Glomerular endothelial cell (primary cell): ENCODE measurements at places on chromosomes 3 and 15.

GRCh38 chr3:155852341-155852740 is 1.9 kb downstream of the SLC33A1 start:
- no peak for DNase-seq

DNA sequence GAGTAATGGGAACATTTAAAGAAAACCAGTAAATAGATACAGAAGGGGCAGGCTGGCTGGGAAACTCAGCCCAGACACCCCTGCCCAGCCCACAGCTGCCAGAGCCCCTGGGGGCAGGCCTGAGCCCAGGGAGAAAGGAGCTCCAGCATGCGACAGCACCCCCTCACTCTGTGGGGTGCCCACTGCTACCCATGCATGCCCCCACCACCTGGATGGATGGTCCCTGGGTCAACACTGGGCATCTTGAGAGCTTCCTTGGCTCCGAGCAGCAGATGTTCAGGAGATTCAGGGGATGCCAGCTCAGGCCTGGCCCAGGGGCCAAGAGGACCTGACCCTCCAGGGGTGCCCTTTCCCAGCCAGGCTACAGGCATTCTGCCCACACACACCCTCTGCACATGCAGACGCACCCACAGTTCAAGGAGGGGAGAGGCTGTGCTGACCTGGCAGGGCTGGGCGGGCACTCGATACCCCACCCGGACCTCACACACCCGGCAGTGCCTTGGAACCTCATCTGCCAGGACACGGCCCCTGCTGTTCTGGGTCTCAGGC is 31.5 kb downstream of the PTH1R start:
- DNase-seq: no peak

DNA sequence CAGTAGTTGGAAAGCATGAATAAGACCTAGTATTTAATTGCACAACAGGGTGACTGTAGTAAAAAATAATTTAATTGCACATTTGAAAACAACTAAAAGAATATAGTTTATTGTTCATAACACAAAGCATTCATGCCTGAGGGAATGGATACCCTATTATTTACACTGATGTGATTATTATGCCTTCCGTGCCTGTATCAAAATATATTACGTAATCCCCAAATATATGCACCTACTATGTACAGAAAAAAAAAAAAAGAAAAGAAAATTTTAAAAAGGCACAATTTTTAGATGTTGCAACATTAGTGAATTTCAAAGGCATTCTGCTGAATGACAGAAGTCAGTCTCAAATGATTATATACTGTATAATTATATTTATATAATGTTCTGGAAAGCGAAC is 647.2 kb upstream of the BCHE start:
- no peak for DNase-seq

DNA sequence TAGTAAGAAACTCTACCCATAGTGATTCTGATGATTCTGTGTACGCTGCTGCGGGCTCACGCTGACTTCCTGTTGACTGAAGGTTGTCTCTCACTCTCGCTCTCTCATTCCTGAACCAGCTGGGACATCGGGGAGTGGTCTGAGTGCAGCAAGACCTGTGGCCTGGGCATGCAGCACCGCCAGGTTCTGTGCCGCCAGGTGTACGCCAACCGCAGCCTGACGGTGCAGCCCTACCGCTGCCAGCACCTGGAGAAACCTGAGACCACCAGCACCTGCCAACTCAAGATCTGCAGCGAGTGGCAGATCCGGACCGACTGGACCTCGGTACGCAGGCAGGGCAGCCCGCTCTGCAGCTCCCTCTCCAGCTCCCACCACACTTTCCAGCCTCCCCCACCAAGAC is 63.6 kb upstream of the NR2E3 start:
- DNase-seq: no peak

DNA sequence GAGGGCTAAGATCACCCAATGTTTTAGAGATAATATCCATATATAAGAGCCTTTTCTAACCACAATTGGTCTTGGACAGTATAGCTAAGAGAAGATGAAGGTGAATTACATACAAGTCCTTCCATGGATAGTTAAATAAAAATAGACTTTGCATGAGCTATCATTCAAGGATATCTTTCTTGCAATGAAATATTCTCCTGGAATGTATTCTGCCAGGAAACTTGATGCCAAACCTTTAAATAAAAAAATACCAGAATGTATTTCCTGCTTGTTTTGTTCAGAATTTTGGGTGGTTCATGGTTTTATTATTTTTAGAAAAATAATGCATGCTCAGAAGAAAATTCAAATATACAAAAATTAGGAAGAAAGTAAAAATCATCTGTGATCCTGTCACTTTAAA is 88.8 kb upstream of the PPIB start:
- no peak for DNase-seq

GRCh38 chr15:57323806-57324589 is 52.3 kb upstream of the CGNL1 start:
- DNase-seq: no peak

DNA sequence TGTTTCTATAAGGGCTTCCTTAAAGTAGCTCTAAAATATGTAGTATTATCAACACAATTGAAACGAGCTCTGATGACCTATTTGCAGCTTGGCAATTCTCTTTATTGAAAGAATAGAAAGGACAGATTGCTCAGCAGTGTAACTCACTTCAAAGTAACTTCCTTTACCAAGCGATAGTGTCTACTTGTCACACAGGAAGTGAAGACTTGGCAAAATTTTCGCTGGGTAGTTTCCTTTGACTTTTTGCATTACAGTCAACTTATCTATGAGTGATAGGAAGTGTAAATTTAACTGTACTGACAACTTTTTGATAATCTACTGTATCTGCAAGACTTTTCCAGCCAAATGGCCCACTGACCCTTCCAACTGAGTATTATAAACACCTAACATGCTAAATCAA is 22.8 kb downstream of the SLC9A9 start:
- DNase-seq: no peak

GRCh38 chr3:50167841-50168209 is 12.7 kb downstream of the SEMA3F start:
- no peak for DNase-seq

GRCh38 chr3:194300382-194300758 is 50.8 kb downstream of the CPN2 start:
- DNase-seq: no peak

- no peak for DNase-seq
Measured at GRCh38 chr15:62090988-62091387, 24.2 kb downstream of the C2CD4A start.

GRCh38 chr3:21801631-21802030 is 50.6 kb upstream of the ZNF385D start:
- no peak for DNase-seq

DNA sequence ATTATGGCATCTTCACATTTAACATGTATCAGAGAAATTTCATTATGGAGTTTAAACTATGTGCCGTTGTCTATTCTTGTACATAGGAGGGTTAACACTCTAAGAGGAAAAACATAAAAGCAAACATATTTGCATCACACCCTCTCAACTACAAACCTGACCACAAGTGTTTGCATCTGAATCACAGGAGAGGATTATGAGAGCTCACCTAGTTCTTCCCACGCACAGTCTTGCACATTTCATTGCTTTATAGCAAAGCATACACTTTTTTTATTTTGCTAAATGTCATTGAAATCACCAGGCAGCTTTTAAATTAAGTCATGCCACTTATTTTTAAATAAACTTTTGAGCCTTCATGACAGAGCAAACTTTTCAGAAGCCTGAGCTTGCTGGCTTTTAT is 12.5 kb downstream of the TRAT1 start:
- no peak for DNase-seq

DNA sequence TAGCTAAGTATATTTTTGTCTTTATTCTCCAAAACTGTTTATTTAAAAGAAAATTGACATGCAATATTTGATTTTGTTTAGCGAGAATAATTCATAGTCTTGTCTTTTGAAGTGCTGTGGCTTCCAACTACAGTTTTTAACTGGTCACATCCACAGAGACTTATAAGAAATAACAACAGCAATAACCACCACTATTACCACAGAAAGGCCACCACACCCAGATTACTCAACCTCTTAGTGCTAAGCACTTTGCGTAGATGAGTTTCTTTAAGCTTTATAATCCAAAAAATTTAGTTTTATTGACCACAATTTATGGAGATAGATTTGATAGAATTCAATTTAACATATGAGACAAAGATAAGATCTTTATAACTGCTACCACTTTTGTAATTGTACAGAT is 468.4 kb upstream of the UBE2E2 start:
- DNase-seq: no peak

- DNase-seq: no peak
Measured at GRCh38 chr3:150422907-150423306, 14.8 kb downstream of the TSC22D2 start.

DNA sequence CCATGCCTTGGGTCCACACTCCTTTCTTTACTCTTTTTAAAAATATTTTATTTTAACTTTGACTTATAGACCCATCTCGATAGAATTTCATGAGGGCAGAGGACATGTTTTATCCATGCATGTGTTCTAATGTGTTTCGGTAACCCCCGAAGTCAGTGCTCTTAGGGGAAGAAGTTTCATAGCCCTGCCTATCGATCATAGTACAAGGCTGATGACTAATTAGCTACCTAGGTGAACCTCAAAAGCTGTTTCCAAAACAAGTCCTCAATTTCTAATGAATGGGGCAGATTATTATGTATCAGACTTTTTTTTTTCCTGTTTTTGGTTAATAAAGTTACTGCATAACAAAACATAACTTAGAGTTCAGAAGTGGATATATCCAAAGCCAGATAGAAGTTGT is 82.0 kb downstream of the MBNL1 start:
- DNase-seq: no peak

DNA sequence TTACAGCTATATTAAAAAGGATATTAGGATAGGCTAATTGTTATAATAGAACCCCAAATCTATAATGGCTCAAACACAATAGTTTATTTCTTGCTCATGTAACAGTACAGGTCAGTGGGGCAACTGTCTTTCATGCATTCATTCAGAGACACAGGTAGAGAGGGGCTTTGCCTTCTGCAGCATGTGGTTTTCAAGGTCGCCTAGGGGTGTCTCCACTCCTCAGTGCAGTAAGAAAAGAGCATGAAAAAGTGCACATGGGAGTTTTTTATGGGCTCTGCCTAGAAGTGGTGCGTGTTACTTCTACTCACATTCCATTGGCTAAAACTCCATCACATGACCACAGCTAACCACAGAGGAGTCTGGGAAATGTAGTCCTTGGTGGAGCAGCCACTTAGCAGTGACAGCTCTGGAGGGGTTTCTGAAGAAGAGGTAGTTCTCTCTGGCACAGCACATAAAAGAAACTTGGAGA is 1.8 kb downstream of the ZBTB38 start:
- DNase-seq: peak; percentile 87

GRCh38 chr3:133563186-133563591 is 10.3 kb upstream of the CDV3 start:
- DNase-seq: no peak

- no peak for DNase-seq
Measured at GRCh38 chr15:38084289-38084688, 149.8 kb downstream of the TMCO5A start.

DNA sequence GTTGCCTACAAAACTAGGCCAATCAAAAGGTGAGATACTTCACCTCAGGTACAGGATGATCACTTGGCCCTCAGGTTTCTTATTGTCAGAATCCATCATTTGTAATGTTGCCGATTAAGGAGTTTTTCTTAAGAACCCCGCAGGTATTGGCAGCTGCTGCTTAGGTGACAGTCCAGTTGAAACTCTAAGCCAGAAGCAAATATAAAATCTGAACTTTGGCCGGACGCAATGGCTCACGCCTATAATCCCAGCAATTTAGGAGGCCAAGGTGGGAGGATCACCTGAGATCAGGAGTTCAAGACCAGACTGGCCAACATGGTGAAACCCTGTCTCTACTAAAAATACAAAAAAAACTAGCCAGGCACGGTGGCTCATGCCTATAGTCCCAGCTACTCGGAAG is 43.1 kb upstream of the SNTN start:
- DNase-seq: no peak

- no peak for DNase-seq
Measured at GRCh38 chr3:177491296-177492032, 294.2 kb upstream of the TBL1XR1 start.

- DNase-seq: no peak
Measured at GRCh38 chr15:89150762-89151664, 62.8 kb downstream of the ABHD2 start.

GRCh38 chr3:52915294-52915693 is 17.9 kb upstream of the STIMATE start:
- DNase-seq: no peak

DNA sequence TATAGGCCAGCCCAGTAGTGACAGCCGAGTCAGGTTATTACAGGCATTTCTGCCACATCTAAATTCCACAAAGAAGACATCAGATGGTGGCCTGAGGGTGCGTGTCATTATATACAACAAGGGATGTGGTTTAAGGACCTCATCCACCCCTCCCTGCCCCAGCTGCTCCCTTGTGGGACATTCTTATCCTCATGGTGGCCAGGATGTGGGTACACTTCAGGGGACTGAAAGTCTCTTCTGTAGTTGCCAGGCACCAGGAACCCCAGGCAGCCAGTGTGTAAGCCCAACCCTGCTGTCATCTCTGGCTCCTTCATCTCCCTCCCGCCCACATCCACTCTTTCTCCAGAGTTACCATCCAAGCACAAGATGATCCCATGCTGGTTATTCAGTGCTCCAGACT is 224.9 kb upstream of the TOPAZ1 start:
- no peak for DNase-seq

GRCh38 chr3:101725194-101725889 is 928 bp downstream of the CEP97 start:
- DNase-seq: no peak
